Activated T-helper 2 cell treated with anti-CD3 and anti-CD28 coated beads, Interferon-gamma antibody, Interleukin-2, Interleukin-4, amounts not matched to agents 10 μg/mL and 5 μg/mL and 100 μg/mL, durations not matched to agents 14 hours and 24 hours and 36 hours (primary cell): ENCODE measurements at places on chromosomes 6 and 20.
A peak's percentile ranks its signal among the peaks of the same experiment; 100 is the strongest.

DNA sequence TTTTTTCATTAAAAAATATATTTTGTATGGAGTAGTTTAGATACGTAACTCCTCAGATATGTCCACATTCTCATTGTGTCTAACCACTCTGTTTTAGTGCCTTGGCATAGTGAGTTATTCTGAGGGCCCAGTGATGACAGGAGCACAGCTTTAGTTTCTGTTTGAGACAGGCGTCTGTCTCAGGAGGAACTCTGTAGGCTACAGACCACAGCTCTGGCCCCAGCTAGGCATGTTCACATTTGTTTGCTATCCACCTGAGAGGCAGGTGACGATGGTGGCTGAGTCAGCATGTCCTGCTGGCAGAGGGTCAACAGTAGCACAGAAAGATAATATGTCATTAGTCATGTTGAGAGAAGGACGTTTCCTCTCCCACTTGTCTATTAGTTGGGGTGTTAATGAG is 16.3 kb downstream of the LRRC1 start:
- no peak for DNase-seq

- peak; percentile 9 for DNase-seq
Observed at GRCh38 chr20:56893226-56893917, 264.3 kb downstream of the TFAP2C start.

DNA sequence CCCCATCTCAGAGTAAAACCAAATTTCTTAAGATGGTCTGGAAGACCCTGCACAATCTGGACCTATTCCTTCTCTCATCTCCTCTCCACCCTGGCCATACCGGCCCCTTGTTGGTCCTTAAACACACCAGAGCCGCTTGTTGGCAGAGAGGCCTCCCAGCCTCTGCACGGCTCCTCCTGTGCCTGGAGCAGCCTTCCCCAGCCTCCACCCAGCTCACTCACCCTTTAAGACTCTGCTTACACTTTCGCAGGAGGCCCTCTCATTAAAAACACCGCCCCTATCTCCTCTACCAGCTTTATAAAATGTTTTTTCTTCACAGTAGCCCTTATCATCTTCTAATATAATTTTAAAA is 49.8 kb downstream of the BANF2 start:
- DNase-seq: no peak

- DNase-seq: no peak
Observed at GRCh38 chr6:57029213-57029612, 17.3 kb upstream of the KIAA1586 start.

GRCh38 chr6:82910820-82911219 is 154.8 kb downstream of the UBE3D start:
- DNase-seq: no peak

- DNase-seq: no peak
Observed at GRCh38 chr20:51156041-51156982, 133.4 kb upstream of the KCNG1 start.

GRCh38 chr6:20211037-20211940 is 980 bp downstream of the MBOAT1 start:
- no peak for DNase-seq

DNA sequence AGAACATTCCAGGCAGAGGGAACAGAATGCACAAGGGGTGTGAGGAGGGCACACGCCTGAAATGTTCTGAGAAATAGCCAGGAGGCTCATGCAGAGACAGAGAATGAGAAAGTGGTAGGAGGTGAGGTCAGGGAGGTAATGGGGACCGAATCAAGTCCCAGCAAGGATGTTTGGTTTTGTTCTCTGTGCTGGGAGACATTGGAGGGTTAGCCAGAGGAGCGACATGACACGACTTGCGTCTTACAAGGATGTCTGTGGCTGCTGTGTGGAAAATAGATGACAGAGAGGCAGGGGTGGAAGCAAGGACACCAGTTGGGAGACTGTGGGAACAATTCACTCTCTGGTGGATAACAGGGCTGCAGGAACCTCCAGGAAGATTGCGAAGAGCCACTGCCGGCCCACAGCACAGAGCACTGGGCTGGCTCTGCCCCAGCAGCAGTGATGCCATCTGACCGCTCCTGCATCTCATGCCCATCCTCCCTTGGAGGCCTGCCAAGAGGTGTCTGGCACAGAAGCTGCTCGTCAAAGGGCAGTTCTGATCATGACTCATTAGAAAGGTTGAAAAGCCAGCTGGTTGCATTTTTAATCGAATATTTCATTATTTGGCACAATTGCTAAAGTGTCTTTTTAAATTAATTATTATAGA is 57.7 kb upstream of the CD83 start:
- DNase-seq: no peak

DNA sequence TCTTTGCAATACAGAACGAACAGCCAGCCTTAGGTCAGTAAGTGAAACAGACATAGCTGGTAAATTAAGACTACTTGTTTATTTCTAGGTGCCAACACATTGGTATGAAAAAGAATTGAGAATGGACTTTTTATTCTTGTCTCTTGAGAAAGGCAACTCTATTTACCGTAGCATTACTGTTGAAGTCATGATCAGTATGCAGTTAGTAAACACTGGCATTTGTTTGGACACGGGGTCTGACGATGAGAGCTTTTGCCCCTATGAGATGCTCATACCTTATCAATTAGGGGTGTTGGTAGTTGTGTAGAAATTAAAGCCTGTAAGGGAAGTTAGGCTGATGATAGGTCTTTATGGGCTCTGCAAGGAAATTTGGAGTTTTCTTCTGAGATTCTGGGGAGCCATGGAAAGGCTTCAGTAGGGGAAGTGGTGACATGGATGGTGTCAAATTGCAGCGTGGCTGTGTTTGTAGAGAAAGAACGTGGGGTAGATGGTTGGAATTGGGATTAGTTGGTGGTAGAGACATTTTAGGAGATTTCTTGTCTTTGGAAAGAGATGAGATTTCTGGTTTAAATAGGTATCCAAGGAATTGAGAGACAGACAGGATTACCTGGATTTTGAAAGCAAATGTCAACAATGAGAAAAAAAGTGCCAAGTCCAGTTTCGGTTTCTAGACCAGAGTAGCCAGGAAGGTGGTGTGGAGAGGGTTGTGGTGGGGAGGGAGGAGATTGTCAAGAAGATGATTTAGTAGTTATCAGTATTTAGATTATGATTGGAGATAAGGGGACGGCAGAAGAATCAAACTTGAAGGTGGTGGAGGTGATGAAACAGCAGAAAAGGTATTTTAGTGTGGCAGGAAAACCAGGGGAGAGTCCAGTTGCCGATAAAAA is 116.6 kb downstream of the JARID2 start:
- DNase-seq: no peak

DNA sequence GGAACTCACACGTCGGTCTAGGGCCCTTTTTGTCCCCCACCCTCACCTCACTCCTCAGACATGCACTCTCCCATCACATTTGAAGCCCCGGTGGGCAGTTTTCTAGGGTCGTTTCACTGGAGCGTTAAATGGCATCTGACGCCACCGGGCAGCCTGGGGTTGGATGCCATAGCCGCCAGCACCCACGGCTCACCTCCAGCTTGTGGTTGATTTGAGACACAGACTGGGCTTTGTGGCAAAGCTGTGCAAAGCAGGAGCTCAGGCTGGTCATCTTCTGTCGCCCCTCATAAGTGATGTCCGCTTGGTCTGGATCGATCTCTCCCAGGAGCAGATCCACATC is 530 bp downstream of the GOPC start:
- DNase-seq: peak; percentile 14

GRCh38 chr6:21915707-21916260 is 322.2 kb downstream of the SOX4 start:
- DNase-seq: no peak

GRCh38 chr6:169627736-169628607 is 73.9 kb downstream of the WDR27 start:
- DNase-seq: no peak
